ENCODE measurements at places on chromosomes 2 and 18. TPM values are rescaled to one million over a fixed set of nuclear protein-coding genes. Genes with fewer than 3 reads are reported as not detected.

DNA sequence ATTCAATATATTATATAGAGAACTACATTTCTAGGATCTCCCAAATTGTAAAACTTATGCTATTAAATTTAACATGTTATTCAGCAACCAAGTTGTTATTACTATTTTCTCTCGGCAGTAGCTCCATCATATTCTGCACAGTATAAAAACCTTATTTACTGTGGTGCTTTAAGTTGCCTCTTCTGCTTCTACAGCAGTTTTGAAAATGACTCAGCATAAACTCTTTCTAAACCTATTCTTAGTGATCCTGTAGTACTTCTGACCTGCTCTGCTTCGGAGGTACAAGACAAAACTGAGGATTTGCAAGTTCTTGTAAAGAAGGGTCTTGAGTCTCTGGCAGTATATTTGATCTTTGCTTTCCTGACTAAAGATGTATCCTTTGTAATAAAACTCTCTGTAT lies 567.2 kb downstream of the TMX3 start:
- no peak for DNase-seq

- DNase-seq: no peak
These were observed 26.2 kb downstream of the NAB1 start for GRCh38 chr2:190674966-190675650.

DNA sequence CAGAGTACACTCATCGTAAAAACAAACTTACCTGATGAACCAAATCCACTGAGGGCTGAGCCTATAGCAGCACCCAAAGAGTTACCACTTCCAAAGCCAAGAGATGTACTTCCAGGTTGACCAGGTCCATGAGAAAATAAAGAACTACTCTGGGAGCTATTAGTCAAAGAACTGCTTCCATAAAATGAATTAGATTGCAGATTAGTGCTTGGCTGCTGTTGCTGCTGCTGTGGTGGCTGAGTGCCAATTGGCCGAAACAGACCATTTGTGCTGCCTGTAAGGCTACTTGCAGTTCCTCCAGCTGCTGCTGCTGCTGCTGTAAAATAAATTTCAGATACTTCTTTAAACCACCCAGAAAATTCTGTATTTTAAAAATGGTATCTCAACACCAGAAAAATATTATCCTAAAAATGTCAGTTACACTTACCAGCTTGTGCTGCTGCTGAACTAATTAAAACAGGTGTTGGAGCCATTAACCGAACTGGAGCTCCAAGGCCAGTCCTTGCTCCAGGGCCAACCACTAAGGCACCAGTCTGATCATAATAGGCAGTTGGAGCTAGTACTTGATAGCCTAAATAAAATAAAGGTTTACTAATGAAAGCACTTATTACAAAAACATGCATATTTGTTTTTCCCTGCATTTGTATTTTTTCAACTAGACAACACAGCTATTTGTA lies 58.1 kb upstream of the SDC1 start:
- no peak for DNase-seq

- DNase-seq: no peak
These were observed 232.8 kb downstream of the KLHL29 start for GRCh38 chr2:23617811-23618215.

DNA sequence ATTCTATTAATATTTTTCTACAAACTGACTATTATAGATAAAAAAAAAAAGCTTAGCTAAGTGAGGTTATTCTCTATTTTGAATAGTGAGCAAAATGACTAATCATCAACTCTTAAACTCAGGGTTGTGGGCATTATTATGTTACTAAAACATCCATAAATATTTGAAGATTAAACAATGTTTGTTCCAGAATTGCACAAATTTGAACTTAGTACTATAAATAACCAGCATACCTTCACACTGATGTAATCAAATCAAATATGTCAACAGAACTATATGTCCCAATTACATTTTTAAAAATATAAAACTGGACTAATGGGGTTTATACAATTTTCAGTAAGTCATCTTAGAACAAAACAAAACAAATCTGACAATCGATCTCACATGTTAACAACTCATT lies 800.9 kb downstream of the LRP1B start:
- DNase-seq: no peak

DNA sequence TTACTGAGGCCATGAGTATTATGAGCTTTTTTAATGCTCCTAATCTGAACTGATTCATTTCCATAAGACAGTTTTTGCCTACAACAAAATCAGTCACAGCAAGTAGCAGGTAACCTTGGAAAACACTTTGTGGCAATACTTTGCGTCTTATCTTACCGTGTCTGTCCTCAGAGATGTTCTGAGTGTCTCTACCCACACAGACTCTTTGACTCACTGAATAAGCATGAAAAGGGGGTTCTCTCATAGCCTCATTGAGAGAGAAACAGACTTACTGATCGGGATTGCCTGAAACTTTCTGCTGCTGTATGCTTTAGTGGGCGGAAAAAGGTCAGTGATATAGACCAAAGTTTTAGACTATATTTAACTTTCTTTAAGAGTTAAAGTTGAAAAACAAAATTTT lies 92.6 kb downstream of the MYL12B start:
- no peak for DNase-seq

GRCh38 chr2:48829036-48829435 lies 73.5 kb upstream of the LHCGR start:
- DNase-seq: no peak

DNA sequence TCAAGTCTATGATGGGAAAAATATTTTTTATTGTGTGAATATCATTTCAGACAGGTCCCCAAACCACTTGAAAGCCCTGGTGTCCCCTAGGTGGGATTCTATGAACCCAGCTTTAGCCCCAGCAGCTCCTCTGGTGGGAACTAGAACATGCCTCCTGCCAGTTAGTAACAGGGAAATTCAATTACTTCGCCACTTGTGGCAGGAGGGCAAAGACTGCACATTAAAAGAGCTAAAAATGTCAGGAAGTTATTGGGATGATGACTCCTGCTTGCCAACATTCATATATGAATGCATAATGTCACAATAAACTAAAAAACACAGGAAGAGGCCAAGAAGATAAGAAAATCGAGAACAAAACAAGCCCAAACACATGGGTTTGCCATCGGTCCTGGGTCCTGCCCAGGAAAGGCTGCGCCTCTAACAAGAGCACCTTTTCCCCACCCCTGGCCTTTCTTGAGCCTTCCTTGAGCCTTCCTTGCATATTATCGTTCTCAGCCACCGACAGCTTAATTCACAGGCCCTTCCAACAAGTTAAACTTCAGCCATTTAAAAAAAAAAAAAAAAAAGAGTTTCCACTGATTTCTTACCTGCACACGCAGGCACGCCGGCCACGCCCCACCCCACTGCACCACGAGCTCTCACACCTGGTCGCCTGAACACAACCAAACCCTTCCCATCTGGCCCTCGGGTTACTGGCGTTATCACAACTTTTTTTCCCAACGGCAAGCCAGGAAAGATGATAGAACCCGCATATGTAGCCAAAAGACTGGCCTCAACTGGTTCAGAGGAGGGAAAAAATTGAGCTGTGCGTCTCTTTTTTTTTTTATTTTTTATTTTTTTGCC lies 23.4 kb downstream of the BCL11A start:
- DNase-seq: no peak

The DSG4 gene
- not detected for total RNA-seq

The DYSF gene
- total RNA-seq: 52.1 TPM
